ENCODE measurements at places on chromosomes 6 and 20.

DNA sequence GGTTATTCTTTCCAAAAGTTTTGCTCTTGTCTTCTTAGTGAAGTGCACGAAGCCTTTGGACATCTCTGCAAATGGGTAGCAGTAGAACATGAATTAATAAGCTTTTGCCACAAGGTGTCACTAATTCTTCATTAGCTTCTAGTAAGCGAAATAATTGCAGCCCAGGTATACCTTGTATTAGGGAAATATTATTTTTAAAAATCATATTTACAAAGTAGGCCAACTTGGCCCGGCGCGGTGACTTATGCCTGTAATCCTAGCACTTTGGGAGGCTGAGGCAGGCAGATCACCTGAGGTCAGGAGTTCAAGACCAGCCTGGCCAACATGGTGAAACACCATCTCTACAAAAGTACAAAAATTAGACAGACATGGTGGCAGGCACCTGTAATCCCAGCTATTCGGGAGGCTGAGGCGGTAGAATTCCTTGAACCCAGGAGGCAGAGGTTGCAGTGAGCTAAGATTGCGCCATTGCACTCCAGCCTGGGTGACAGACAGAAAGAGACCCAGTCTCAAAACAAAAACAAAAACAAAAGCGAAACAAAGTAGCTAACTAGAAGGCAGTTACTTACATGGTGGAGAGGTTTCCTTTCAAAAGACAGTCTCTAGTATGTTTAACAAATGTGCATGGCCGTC lies 8.8 kb upstream of the RSPH3 start:
- no peak for DNase-seq

DNA sequence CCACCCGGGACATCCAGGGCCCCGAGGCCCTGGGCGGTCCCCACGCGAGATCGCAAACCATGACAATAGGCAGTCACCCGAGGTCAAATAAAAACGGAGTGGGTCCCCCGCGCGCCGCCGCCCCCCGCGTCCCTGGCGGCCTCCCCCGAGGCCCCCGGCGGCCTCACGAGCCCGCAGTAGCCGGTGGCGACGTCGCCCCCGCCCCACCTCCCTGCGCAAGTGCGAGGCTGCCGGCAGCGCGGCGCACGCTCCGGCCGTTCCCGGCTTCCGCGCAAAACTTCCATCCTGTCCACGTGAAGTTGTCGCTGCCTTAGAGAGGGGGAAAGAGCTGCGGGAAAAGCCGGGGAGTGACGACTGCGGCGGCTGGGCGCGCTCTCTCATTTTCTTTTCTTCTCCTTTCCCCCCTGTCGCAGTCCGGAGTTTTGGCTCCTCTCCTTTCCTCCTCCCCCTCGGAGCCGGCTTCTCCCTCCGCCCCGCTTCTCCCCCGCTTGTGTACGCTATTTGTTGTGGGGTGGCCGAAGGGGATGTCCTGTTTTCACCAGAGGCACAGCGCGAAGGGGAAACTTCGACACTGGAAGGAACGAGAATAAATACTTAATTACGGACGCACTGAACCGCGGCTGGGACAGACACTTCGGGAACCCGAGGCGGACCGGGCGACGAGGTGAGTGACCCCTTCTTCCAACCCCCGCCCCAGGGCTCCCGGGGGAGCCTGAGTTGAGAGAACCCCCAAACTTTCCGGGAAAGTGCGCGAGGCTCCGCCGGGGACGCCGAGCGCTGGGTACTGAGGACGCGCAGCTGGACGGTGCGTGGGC lies at the start of gene EYA4:
Gene EYA4 (plus strand): TSS at position 272 of the 815 bp plus-strand sequence. CDS start 33,424 bp downstream, outside the sequence.
- no peak for DNase-seq

DNA sequence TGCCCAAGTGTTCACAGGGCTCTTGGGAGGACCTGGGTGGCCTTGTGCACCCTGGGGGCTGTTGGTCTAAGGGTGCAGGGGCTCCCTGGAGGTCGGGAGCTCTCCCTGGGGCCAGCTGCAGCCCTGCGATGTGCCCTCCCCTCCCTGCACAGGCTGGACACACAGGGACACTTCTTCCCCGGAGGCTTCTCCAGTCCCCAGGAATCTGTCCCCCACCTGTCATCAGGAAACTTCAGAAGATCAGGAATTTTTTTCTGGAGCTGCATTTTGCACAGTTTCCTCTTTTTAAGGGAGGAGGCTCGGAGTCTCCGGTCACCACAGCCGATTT lies 66.9 kb upstream of the BHLHE23 start:
- no peak for DNase-seq

DNA sequence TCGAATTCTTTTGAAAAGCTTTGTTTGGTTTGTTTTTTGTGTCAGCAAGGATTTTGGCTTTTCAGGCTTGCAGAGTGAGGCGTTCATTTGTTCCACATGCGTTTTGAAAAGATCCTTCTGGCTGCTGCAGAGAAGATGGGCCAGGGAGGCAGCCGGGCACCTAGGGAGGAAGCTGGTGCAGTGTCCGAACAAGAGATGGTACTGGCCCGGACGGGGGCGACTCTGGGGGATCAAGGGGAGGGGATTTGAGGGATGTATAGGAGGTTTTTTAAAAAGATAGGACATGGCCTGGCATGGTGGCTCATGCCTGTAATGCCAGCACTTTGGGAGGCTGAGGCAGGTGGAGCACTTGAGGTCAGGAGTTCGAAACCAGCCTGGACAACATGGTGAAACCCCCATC lies 55.3 kb downstream of the DLGAP4 start:
- no peak for DNase-seq

DNA sequence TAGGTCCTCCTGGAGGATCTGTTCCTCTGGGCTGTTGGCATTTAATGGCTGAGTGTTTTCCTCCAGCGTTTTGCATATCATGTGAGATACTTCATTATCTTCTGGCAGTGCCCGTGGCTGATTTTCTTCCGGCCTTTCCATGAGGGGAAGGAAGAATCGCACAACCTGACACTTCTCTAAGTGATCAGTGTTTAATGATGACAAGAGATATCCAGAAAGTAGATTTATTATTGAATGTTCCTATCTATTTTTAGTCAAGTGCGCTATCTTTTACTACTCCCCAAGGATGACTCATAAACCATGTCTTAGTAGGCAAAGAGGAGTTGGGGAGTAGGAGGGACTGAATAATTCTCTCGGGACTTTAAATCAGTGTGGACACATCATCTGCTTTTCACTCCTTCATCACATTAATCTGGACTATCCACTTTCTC lies 149.7 kb downstream of the PLCB4 start:
- no peak for DNase-seq

DNA sequence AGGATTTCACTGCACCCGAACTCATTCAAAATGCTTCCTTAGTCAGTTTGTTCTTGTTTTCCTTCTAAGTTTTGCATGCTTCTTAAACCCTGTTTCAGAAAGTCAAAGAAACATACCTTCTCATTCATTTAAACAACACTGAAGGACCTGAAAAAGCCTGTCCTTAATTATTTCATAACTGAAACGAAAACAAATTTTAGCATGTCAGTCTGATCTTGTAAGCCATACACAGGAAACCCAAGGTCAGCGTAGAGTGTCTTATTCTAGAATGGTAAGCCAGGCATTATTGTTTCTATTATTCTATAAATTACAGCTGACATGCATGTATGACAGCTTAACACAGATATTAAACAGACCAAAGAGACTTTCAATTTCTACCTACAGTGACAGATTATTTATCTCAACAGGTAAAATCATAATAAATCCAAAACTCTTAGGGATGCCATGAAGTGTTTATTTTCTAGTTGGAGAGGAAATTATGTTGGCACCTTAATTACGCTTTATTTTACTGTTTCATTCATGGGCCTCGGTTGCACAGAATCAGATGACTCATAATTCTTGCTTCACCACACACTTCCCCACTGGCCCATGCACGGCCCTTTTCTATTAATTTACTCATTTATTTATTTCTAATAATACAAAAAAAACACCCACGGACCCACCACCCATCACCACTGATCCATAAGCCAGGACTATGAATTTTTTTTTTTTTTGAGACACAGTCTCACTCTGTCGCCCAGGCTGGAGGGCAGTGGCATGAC lies 39.3 kb upstream of the DUSP22 start:
- no peak for DNase-seq

GRCh38 chr20:48562586-48563116 lies 265.1 kb downstream of the PREX1 start:
- DNase-seq: no peak

GRCh38 chr20:5918856-5919625 lies 31.3 kb downstream of the TRMT6 start:
- no peak for DNase-seq

DNA sequence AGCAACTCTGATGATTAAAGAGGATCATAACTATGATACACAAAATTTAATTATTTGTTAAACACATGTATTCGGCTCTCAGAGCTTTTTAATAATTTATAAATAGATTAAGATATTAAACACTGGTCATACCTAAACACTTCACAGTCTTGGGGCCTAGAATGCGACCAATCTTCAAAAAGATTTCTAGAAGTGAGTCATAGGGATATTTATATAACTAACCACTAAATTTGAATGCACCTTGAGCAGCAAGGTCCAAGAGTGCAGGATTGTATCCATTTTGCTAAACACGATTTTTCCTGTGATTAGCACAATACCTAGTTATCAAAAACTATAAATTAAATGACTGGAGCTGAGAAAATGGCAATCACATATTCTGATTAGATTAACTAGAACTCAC lies 709.3 kb downstream of the EPHA7 start:
- DNase-seq: no peak

DNA sequence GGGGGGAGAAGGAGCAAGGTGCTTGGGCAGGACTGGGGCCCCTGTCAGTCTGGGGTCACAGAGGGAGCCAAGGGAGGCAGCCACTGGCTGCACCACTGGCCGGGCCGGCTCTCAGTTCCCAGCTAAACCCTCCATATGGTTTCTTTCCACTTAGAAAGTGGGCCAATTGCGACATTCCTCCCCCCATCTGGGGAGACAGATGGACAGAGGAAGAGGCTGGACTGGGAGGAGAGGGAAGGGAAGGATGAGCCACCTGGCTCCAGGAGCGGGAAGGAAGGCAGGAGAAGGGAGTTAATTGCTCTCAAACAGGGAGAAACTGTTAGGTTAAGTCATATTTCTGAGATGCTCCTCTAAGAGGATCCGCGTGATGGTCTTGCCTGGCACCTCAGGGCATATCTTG lies 82.2 kb downstream of the GRM4 start:
- no peak for DNase-seq

GRCh38 chr6:157372501-157373280 lies 8.3 kb upstream of the ZDHHC14 start:
- DNase-seq: no peak

DNA sequence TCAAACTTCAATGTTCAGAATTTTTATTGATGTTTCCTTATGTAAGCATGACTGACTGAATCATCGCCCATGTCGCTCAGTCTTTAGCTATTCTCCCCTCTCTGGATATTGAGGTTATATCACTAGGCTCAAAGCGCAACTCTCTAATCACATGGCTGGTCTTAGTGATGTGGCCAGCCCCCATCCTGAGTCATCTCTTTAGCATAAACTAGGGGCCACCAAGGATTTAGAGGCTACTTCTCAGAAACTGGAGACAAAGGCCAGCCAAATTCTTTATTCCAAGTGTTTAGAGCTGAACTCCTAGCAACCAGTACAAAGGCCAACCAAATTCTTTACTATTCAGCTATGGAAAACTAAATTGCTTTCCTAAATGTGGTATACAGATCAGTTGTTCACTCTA lies 61.4 kb downstream of the FAM135A start:
- DNase-seq: no peak

DNA sequence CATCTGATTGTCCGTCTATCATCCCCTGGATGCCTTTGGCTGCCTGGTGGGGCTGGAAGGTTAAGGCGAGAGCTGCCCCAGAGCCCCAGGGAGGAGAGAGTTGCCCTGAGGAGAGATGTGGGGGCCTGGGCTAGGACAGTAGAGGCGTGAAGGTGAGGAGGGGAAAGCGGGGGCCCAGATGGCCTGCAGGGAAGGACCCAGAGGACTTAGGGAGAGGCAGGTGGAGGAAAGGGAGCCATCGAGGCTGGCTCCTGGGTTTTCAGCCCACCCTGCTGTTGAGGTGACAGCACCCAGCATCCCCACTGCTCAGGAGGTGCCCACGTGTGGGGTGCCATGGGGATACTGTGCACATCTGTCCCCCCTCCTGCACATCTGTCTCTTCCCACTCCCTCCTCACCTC lies 273.7 kb downstream of the TAF4 start:
- DNase-seq: no peak

GRCh38 chr20:2902291-2902690 lies 29.0 kb downstream of the PTPRA start:
- no peak for DNase-seq

- no peak for DNase-seq
Observed at GRCh38 chr6:167475947-167476346, 151.1 kb downstream of the TTLL2 start.

GRCh38 chr6:140043762-140044378 lies 669.4 kb upstream of the CITED2 start:
- no peak for DNase-seq

- DNase-seq: no peak
Observed at GRCh38 chr20:41329435-41330342, 10.9 kb upstream of the LPIN3 start.

- DNase-seq: peak; percentile 29
Observed at GRCh38 chr6:113854531-113855499, 2.3 kb upstream of the MARCKS start.

GRCh38 chr20:16317445-16318362 lies 255.5 kb downstream of the KIF16B start:
- no peak for DNase-seq

- no peak for DNase-seq
Observed at GRCh38 chr6:169813969-169814368, 62.5 kb downstream of the ERMARD start.

Data from esophagus squamous epithelium (tissue), 5 donors.